WERI-Rb-1 (cell line): ENCODE measurements at places on chromosomes 5 and 9.

DNA sequence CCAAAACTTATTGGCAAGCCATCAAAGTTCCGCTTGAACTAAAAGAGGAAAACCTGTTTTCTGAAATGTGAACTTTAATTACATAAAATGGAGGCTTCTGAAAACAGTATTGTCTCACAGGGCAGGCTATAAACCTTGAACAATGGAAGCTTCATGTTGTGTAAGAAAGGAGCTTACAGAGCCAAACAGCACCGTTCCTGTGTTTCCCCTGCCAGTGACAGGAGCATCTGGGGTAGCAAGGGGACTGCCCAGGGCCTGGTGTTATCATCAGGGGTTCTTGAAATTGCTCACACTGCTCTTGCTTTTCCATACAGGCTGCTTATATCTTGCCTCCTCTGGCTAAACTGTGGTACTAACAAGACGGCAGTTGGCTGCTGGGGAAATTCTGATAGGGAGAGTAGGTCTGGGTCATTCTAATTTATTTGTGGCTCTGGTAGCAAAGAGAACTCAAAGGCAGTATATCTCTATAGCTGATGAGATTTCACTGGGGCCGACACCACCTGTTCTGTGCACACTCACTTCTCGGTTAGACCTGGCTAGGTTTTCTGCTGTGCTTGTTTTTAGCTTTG is 40.4 kb downstream of the BASP1 start:
- DNase-seq = no peak

DNA sequence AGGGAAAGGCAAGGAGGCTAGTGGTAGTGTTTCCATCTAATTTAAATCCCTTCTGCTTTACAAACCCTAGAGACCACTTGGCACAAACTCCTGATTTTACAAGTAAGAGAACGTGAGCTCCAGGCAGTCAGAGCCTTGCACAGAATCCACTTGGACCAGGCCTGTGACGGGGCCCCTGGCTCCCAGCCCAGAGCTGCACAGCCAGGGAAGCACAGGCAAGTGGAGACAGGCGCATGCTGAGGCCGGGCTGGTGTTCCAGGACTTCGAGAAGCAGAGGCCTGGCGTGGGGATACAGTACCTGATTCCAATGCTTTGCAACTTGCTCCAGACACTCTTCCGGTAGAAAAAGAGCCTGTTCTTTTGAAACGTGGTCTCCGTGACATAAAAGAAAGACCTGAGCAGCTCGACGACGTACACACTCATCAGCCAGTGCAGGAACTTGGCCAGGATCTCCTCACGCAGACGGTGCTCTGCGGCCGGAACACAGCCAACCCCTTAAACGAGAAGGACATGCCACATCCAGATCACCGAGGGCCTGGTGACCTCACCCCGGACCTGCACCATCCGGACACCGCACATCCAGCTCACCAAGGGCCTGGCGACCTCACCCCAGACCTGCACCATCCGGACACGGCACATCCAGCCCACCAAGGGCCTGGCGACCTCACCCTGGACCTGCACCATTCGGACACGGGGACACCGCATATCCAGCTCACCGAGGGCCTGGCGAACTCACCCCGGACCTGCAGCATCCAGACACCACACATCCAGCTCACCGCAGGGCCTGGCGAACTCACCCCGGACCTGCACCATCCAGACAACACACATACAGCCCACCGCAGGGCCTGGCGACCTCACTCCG is 12.5 kb downstream of the TERT start:
- no peak for DNase-seq

- no peak for DNase-seq
These were observed at the start of gene TMEM171 for GRCh38 chr5:73120222-73121118. TSS of gene TMEM171 (plus strand) at chr5:73120575. CDS start at chr5:73123374, 2,799 bp downstream.

DNA sequence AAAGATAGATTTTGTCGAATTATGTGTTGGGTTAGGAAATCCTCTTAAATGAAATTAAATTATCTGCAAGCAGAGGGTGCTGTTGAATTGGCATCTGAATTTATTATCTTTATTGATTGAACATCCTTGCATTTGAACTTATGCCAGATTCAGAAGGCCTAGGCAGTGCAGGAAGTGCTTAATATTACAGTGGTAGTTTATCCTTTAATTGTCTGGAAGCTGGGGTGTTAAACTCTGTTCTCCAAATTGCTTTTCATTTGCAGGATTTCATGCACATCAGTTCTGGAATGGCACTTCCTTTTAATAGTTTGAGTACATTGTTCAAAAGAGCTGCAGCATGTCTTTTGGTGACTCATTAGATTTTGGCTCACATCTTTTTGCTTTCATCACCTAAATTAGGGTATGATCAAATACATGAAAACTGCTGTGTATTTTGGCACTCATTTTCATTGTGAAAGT is 186.3 kb downstream of the KDM4C start:
- DNase-seq = no peak

GRCh38 chr9:110257097-110257841 is 962 bp upstream of the TXN start:
- no peak for DNase-seq

- no peak for DNase-seq
These were observed 161.4 kb downstream of the PDZD2 start for GRCh38 chr5:31800351-31800750.

DNA sequence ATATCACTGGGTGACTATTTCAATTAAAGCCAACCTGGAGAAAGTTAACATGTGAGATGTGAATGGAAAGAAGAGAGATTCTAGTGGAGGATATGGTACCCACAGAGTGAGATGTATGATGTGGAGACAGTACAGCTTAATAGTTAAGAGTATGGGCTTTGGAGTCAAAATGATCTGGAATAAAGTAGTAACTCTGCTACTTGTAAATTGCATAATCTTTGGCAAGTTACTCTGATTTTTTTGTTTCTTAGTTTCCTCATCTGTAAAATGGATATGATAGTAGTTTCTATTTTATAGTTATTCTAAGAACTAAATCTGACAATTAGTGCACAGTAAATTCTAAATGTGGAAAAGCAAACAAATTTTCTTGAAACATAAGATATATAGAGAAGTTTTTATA is 79.2 kb downstream of the ISOC1 start:
- no peak for DNase-seq

GRCh38 chr9:19496321-19497050 is 87.7 kb downstream of the ACER2 start:
- no peak for DNase-seq

- DNase-seq = no peak
These were observed 14.6 kb upstream of the BNC2 start for GRCh38 chr9:16884952-16885513.

- DNase-seq = no peak
These were observed 48.1 kb downstream of the EBF1 start for GRCh38 chr5:159051421-159052282.

DNA sequence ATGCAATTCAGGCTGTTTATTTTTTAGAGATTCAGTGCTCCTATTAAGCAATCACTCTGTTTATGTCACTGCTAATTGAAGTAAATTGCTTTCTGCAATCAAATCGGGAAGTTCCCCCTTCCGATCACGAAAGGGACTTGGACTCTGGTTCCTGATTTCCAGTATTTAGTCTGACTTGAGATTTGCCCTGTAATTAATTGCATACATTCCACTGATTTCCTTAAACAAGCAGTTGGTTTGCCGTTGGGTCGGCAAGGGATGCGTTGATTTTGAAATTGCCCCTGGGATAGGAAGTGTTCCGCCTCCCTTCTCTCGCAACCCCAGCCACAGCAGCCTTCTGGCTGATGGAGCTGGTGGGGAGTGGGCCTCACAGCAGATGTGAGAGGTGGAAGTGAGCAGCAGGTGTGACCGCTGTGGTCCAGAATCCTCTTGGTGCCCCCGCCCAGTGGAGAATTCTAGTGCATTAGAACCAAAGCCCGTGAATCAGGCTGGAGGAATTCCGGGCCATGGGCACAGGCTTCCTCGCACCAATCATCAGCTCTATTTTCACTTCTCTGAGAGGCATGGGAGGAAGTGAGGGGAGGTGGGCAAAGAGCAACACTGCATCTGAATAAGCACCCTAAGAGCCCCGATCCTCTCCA is 102.5 kb downstream of the SPRY4 start:
- DNase-seq = no peak

GRCh38 chr9:22041775-22042174 is 32.7 kb upstream of the CDKN2B start:
- DNase-seq = no peak

DNA sequence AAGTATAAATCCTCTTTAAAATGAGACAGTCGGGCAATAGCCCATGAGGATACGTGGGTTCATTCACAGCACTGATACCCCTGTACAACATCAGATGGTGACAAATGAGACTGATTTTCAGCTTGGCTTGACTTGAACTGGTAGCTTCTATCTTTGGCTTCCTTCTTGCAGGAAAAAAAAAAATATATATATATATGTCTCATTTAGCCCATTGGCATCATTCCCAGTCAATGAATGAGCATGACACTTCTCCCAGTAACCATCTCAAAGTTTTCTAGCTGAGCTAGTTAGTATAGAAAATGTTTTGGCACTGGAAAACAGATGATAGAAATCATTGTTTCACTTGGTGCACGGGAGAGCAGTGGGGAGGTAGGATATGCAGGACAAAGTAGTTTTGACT is 222.5 kb upstream of the TAS2R1 start:
- DNase-seq = no peak

DNA sequence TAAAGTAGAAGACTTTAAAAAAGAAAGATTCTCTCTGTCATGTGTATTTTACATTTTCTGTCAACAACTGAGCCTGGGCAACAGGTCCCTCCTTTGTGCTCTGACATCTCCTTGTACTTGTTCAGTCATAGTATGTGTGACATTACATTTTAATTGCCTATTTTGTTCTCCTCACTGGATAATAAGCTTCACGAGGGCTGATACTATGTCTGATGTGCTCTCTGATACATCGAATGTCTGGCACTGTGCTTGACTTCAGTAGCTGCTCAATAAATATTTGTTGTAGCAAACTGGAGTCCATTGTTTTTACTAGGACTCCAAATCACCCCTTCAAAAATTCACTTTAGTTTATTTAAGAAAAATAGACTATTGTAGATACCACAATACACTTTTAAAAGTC is 482.0 kb downstream of the RASEF start:
- no peak for DNase-seq
